GM12864 (cell line): ENCODE measurements at places on chromosomes 1 and 21.

DNA sequence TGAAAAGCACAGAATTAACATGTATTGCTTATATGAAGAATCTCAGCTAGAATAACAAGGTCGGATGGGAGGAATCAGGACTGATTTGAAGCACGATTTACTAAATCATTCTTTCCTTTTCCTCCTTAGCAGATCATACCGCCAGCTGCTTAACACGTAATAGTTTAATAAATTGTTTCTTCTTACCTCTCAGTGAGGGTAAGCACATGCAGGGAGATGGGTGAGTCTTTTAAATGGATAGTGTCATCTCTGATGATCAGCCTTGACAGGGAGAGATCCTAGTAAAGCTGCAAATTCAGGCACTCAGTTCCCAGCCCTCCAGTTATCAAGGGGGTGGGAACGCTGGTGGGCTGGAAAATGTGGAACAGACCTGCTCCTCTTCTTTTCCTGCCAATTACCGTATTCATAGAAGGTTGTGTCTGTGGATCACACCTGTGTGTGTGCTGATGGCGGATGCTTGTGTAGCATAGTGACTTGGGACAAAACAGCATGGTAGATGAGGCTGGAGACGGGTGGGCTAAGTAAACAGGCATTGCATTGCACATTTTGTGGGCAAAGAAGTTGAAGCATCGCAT, 30.7 kb downstream of the NTPCR start:
- no peak for DNase-seq

DNA sequence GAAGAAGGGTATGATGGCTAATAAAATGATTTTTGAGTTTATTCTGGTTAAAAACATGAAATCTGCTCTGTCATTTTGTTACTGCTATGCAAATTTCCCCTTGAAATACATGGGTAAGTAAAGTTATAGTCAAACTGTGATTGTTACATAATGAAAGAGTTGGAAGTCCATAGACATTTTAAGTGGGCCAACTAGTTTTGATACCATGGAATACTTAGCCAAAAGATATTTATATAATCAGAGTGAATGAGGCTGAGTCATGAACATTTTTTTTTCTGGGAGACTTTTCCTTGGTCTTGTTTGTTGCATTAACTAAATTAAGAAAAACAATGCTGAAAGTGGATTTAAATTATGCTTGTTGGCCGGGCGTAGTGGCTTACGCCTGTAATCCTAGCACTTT, 58.2 kb upstream of the MPC2 start:
- DNase-seq = no peak

DNA sequence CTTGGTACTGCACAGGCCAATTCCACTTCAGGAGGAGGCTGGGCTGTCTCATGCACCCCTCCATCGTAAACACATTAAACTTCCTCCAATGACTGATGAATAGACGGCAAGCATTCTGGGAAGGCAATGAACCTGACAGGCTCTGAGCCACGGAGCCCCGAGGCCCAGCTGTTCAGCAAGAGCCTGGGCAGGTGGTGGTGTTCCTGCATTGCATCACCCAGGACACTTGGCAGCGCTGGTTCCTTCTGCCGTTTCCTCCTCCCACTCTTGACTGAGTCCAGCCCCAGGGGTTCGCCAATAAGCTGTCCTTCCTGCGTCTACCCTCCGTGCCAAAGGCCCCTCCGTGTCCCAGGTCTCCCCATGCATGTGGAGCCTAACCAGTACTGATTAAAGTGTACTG, 109.8 kb downstream of the JAK1 start:
- no peak for DNase-seq

- DNase-seq = no peak
These were observed 166.8 kb downstream of the BACH1 start for GRCh38 chr21:29465546-29465945.

DNA sequence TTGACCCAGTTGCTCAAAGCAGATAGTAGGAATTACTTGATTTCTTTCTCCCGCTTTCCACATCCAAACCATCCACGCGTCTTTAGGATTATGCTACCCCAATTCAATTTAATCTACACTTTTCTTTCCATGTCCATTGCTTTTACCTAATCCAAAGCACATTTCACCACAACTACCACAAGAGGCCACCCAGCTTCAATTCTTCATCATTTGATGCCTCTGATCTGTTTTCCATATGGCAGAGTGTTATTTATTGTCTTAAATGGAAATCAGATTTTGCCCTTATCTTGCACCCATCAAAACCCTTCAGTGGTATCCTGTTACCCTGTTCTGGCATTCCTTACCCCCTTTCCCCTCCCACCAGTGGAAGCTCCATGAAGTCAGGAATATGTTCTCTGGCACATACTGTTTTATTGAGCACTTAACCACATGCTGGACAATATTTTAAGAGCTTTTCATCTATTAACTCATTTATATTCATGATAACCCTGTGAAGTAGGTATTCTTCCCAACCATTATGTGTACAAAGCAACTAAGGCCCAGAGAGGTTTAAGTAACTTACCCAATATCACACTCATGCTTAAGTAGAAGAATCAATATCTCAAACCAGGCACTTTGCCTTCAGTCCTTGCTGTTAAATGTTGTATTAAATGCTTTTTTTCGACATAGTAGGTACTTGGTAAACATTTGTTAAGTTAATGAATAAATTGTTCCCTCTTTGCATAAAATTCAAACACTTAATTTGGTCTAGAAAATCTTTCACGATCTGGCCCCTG, 34.6 kb downstream of the CLIC4 start:
- DNase-seq = no peak

- DNase-seq = no peak
These were observed 25.9 kb downstream of the HSD3B2 start for GRCh38 chr1:119440721-119441307.

- DNase-seq = no peak
These were observed 65.2 kb upstream of the ST6GALNAC5 start for GRCh38 chr1:76802094-76802493.

GRCh38 chr1:150619576-150620509, 9.6 kb downstream of the ENSA start:
- no peak for DNase-seq

DNA sequence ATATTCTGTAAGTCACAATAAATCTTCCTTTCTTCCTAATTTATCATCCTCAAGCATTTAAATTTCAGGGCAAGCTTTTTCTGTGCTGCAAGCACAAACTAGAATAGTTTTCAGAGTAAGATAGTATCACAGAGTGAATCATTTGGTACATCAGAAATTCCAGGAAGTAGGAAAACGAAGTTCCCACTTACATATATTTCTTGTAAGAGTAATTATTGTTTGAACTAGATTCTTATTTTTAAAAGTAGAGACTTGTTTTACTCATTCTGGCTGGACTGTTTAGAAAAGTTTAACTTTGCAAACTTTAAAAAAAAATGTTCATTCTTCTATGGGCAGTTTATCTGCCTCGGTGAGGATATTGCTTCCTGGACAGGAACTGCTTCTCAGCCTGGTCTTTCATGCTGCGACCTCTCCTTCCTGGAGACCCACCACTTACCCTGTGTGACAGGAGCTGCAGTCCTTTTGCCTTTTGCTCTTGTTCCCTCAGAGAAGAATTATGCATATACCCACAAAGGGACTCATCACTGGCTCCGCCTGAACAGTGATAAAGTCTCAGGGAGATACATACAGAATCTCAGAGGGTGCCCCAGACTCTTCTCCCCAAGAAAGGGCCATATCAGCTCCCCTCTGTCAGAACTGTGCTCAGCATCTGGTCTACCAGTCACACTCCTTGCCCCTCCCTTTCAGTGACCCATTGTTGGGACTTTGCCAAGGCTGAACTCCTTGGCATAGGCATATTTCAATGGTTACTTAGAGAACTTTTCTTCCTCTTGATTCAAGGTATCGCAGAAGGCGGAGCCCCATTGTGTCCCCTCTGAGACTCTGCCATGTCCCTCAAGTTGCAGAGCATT, 102.7 kb upstream of the CD55 start:
- DNase-seq = no peak

DNA sequence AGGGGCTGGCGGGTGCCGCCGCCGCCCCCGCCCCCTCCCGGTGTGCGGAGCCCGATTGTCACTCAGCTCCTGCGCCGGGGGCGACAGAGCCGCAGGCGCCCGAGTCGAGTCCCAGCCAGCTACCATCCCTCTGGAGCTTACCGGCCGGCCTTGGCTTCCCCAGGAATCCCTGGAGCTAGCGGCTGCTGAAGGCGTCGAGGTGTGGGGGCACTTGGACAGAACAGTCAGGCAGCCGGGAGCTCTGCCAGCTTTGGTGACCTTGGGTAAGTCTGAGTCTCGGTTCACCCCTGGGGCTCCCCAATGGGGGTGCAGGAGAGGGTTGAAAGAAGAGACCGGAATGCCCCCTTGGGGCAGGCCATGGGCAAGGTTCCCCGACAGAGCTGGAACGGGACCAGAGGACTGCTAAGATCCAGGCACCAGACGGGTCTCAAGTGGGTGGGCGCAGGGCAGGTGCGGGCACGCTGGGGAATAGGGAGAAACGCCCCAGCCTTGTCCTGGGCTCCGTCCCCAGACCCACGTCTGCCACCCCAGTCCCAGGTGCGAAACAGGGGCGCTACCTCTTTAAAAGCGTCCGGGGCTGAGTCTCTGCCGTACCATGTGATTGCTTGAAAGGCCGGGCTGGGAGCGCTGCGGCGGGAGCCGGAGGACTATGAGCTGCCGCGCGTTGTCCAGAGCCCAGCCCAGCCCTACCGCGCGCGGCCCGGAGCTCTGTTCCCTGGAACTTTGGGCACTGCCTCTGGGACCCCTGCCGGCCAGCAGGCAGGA, at the start of gene ADORA1:
Gene ADORA1 (plus strand): TSS at position 61 of the 765 bp plus-strand sequence. CDS start 1,116 bp downstream, outside the sequence.
- DNase-seq = no peak

DNA sequence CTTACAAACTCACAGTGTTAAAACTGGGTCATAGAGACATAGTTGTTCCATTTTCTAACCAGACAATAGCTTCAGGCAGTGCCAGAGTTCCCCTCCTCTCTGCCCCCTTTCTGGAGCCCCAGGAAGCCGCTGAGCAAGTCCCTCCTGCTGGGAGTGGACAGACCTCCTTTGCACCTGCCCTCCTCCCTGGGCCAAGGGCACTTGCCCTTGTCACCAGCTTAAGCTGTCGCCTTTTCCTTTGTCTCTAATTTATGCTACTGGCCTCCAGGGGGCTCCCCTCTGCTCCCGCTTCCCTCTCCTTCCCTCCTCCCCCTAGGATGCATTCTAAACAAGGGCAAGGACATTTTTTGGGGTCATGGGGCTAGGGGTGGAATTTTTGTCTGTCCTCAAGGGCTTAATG, 182.4 kb downstream of the MIS18A start:
- no peak for DNase-seq

DNA sequence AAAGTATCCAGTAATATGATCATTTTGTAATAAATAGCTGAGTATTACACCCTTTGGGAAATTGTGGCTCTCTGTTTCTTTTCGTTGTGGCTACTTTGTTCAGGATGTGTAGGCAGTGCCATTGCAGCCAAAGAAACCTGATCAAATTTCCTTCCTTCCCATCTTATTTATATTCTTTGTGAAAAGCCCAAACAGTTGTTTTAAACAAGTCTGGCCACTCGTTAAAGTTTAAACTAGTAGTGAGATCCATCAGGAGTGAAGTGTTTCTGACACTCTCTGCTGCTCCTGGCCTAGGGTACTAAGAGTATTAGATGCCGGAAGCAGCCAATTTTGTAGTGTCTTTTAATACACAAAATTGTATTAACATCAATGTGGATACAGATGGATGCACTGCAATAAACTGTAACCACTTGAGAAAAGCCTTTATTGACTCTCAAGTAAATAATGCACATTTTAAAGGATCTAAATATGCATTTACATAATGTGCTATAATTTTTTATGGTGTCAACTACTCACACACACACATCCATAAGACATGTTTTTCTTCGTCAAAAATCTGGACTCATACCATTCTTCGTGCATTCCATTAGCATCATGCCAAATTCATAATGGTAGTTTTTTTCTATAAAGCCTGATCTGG, 317.9 kb downstream of the NFIA start:
- no peak for DNase-seq

- DNase-seq = no peak
These were observed 670 bp downstream of the RAB3B start for GRCh38 chr1:51989582-51990477.

DNA sequence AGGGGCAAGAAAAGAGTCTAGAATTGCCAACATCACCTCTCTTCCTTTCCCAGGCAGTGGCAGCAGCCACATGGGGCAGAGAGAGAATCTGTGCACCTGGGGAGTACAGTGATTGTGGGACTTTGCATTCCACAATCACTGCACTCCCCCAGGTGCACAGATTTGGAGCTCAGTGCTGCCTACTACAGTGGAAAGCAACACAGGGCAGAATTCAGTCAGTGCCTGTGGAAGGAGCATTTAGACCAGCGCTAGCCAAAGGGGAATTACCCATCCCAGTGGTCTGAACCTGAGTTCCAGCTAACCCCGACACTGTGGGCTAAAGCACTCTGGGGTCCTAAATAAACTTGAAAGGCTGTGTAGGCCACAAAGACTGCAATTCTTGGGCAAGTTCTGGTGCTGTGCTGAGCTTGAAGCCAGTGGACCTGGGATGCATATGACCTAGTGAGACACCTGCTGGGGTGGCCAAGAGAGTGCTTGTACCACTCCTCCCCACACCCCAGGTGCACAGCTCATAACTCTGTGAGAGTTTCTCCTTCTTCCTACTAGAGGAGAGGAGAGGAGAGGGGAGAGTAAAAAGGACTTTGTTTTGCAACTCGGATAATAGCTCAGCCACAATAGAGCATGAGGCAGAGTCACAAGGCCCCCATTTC, 50.3 kb downstream of the NUP210L start:
- no peak for DNase-seq

GRCh38 chr1:36884029-36884701, 150.2 kb downstream of the GRIK3 start:
- DNase-seq = peak; percentile 8

DNA sequence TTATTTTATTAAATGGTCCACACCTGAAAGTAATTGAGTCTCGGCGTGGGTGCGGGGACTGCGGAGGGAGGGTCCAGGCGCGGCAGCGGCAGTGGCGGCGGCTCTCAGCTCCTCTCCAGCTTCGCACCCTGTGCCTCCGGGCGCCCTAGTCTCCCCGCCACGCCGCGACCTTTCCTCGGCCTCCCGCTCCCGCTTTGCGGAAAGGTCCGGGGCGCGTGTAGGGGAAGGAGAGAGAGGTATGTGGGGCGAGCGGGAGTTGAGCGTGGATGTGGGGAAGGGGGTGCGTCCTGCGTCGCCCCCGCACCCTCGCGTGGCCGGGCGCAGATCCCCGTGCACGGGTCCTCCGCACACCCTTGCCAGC, 13.4 kb upstream of the ALX3 start:
- DNase-seq = no peak

DNA sequence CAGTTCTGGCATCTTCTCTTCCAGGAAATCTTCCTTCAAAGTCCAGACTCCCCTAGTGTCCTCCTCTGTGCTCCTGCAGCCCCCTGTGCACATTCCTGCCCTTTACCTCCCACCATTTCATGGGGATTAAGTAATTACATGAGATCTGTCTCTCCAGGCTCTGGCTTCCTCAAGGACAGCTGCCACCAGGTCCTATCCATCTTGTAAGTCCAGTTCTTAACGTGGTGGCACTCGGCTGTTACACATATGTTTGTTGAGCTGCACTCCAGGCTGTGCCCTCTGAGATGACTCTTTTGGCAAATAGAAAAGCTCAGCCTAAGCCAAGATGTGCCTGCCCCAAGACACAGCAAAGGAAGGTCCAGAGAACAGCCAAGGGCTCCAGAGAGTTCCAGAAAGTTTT, 57.4 kb upstream of the CAMK1G start:
- DNase-seq = no peak

- no peak for DNase-seq
These were observed 2.1 kb upstream of the IPO9 start for GRCh38 chr1:201826830-201827229.

- DNase-seq = no peak
These were observed 4.5 kb upstream of the SCMH1 start for GRCh38 chr1:41246568-41246967.
